ENCODE measurements at places on chromosomes 1 and 21.

DNA sequence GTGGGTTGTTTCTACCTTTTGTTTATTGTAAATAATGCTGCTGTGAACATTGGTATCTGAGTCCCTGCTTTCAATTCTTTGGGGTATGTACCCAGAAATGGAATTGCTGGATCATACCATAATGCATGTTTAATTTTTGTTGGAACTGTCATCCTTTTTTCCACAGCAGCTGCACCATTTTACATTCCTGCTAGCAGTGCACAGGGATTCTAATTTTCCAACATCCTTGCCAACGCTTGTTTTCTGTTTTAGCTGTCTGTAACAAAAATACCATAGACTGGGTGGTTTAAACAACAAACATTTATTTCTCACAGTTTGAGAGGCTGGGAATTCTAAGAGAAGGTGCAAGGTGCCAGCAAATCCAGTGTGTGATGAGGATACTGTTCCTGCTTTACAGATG is 65.1 kb downstream of the RAVER2 start:
- DNase-seq: no peak

DNA sequence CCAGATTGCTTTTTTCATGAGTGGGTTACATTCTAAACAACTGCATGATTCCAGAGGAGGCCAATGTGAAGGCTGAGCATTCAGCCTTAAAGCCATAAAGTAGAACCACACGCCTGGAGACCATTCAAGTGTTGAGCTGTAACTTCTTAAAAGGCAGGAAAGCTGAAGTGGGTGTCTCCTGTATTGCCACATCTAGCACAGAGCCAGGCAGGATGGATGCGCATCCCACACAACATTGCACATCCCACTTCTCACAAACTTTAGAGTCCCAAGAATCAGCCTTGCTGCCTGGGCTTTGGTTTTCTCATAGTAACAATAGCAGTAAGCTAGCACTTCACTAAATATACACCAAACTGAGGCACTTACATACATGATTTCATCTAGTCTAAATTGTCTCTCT is 151.7 kb downstream of the DAB1 start:
- DNase-seq: no peak

DNA sequence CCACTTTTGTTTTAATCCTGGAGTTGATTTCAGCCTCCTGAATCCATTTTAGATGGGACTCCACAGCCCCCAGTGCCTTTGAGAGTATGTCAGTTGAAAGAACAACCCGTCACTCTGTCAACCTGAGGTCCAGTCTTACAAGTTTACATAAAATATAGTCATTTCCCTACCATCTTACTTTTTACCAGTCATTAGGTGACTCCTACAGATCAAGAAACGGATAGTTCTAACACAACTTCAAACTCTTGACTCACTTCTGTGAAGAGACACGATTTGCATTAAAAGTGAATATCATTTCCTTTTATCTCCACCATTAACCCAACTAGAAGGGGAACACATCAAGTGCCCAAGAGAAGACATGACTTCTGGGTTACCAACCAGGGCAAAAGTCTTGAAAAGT is 147.1 kb downstream of the NTPCR start:
- peak; percentile 57 for DNase-seq

GRCh38 chr1:115989699-115990098 is 13.4 kb downstream of the SLC22A15 start:
- DNase-seq: no peak

- DNase-seq: no peak
Measured at GRCh38 chr21:44255511-44255981, 6.2 kb downstream of the DNMT3L start.

- no peak for DNase-seq
Measured at GRCh38 chr1:118650107-118650807, 337.9 kb downstream of the TBX15 start.

GRCh38 chr1:80540149-80540548 is 1260.6 kb upstream of the ADGRL2 start:
- DNase-seq: no peak

DNA sequence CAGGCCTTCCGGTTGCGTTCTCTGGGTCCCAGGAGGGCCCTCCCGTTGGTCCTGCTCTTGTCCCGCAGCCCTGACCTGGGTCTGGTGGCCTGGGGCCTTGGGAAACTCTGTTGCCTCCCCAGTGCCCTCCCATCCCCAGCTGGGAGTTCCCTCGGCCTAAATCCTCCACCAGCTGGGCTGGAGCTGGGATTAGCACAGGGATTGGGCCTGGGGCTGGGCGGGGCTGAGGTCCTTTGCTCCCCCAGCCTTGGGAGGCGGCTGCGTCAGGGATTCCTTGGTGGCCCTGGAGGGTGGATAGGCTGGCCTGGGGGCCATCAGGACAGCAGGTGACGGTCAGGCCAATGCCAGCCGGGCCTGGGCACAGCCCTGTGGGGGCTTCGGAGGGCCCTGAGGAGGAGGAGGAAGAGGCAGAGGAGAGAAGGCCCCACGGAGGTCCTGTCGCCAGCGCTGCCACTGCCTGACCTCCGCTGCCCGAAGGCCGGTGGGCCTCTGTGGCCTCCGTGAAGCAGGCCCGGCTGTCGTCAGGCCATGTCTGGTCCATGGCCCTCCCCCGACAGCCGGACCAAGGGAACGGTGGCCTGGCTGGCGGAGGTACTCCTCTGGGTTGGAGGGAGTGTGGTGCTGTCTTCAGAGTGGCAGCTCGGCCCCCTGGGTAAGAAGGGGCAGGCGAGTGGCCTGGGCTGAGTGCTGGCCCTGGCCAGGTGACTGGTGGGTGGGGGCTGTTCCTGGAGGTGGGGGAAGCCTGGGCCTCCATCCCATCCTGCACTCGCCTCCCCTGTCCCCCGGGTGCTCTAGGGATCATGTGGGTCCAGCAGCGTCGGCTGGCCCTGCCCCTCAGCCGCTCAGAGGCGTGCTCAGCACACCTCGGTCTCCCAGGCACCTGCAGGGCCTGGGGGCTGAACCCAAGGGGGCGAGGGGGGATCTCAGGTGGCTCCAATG is at the start of gene PLCH2:
Gene PLCH2, plus strand, starts transcription at position 229 of the 939 bp plus-strand sequence. Its CDS starts 300 bp downstream, at position 529.
- DNase-seq: no peak

All from epithelial cell of esophagus (primary cell).